ENCODE measurements at places on chromosomes 3 and 15.

- H3K36me3 ChIP-seq: no peaks in the 10 kb centered on the region
- no peaks in the 10 kb centered on the region for H3K27me3 ChIP-seq
- H3K4me3 ChIP-seq: no peak overlapping the region
- no peak overlapping the region for H3K27ac ChIP-seq
- no peak for DNase-seq
Measured at GRCh38 chr3:178802259-178802658, 266.0 kb downstream of the KCNMB2 start.

- no peak for DNase-seq
- H3K4me3 ChIP-seq: no peak overlapping the region
- peak overlapping the region; percentile 5 for H3K27ac ChIP-seq
- no peaks in the 10 kb centered on the region for H3K27me3 ChIP-seq
- H3K4me1 ChIP-seq: no peaks in the 10 kb centered on the region
- no peaks in the 10 kb centered on the region for H3K36me3 ChIP-seq
Measured at GRCh38 chr3:64188810-64189560, 36.3 kb downstream of the PRICKLE2 start.

- H3K27ac ChIP-seq: no peak within 1 kb of the TSS
- peak within 1 kb of the TSS; percentile 38 for H3K4me3 ChIP-seq
- peaks cover 11% of the 10 kb centered on the region for H3K27me3 ChIP-seq
- no peak for DNase-seq
Measured at GRCh38 chr15:89496155-89497098, at the start of gene RHCG. Gene RHCG, minus strand, starts transcription at chr15:89496583. Its CDS starts 39 bp downstream, at chr15:89496544.

GRCh38 chr3:162865466-162865865 lies 1368.9 kb downstream of the OTOL1 start:
- H3K27ac ChIP-seq: no peak overlapping the region
- no peaks in the 10 kb centered on the region for H3K36me3 ChIP-seq
- H3K27me3 ChIP-seq: no peaks in the 10 kb centered on the region

GRCh38 chr3:64988188-64988587 lies 300.4 kb upstream of the ADAMTS9 start:
- DNase-seq: no peak
- H3K4me1 ChIP-seq: no peaks in the 10 kb centered on the region
- no peak overlapping the region for H3K4me3 ChIP-seq
- no peaks in the 10 kb centered on the region for H3K36me3 ChIP-seq
- no peak overlapping the region for H3K27ac ChIP-seq

- H3K4me1 ChIP-seq: no peaks in the 10 kb centered on the region
- H3K36me3 ChIP-seq: no peaks in the 10 kb centered on the region
- no peak overlapping the region for H3K4me3 ChIP-seq
- no peaks in the 10 kb centered on the region for H3K27me3 ChIP-seq
Measured at GRCh38 chr3:31025541-31025940, 131.1 kb upstream of the GADL1 start.

DNA sequence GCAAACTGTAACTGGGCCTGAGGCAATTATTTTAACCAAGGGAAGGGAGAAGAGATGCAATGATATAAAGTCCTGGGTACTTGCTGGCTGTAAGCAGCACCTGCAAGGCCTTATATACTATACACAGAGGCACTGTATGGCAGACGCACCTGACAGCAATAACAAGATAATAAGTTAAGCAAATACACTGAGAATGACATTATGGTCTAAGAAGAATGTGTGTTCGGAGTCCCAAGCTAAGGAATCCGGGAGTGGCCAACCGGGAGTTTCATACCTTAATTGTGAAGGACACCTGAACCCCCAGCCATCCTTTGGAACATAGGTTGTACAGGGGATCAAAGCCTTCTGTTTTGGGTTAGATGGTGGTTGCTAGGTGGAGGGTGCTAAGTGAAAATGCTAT lies 13.7 kb downstream of the FAM240A start:
- no peak overlapping the region for H3K27ac ChIP-seq
- no peak overlapping the region for H3K4me3 ChIP-seq
- no peaks in the 10 kb centered on the region for H3K36me3 ChIP-seq
- no peak for DNase-seq
- H3K27me3 ChIP-seq: no peaks in the 10 kb centered on the region

- peak overlapping the region; percentile 57 for H3K4me3 ChIP-seq
- no peak overlapping the region for H3K27ac ChIP-seq
- H3K4me1 ChIP-seq: no peaks in the 10 kb centered on the region
- H3K27me3 ChIP-seq: peaks cover 3% of the 10 kb centered on the region
- no peaks in the 10 kb centered on the region for H3K36me3 ChIP-seq
Measured at GRCh38 chr3:33278163-33278562, 921 bp downstream of the FBXL2 start.

- no peaks in the 10 kb centered on the region for H3K36me3 ChIP-seq
- H3K4me1 ChIP-seq: no peaks in the 10 kb centered on the region
- no peak overlapping the region for H3K4me3 ChIP-seq
- H3K27ac ChIP-seq: no peak overlapping the region
- no peak for DNase-seq
Measured at GRCh38 chr3:183410280-183410679, 18.1 kb downstream of the MCF2L2 start.

- H3K36me3 ChIP-seq: no peaks in the 10 kb centered on the region
- no peaks in the 10 kb centered on the region for H3K4me1 ChIP-seq
- no peak overlapping the region for H3K27ac ChIP-seq
- no peak for DNase-seq
Measured at GRCh38 chr3:158685159-158685558, 12.7 kb upstream of the LXN start.

GRCh38 chr3:184602372-184603150 lies 41.0 kb downstream of the EPHB3 start:
- H3K4me1 ChIP-seq: peaks cover 9% of the 10 kb centered on the region
- H3K27me3 ChIP-seq: peaks cover 22% of the 10 kb centered on the region
- no peaks in the 10 kb centered on the region for H3K36me3 ChIP-seq
- H3K27ac ChIP-seq: no peak overlapping the region
- no peak for DNase-seq
- H3K4me3 ChIP-seq: no peak overlapping the region

DNA sequence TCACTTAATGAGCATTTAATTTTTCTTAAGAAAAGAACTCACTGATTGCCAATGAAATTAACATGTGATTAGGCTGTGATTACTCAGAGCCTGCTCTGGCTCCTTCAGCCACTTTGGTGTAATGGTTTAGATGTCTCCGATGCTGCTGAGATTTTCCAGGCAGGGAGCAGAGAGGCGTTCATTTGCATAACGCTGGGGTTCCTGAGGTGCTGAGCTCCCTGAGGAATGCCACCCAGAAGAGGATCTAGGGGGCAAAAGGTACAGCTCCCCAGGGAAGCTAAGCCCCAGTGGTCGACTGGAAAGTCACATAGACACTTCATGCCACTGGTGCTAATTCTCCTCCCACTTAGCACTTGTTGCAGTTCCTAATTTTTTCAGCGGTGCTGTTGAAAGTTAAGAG lies 119.5 kb downstream of the USP13 start:
- no peak overlapping the region for H3K27ac ChIP-seq
- H3K27me3 ChIP-seq: no peaks in the 10 kb centered on the region
- H3K4me1 ChIP-seq: no peaks in the 10 kb centered on the region
- no peaks in the 10 kb centered on the region for H3K36me3 ChIP-seq
- no peak overlapping the region for H3K4me3 ChIP-seq
- no peak for DNase-seq
